ENCODE measurements at places on chromosomes 4 and X.

GRCh38 chrX:66163849-66164411 lies at the start of gene HEPH:
TSS of gene HEPH (plus strand) at chrX:66164247. CDS start at chrX:66170571, 6,324 bp downstream.
- DNase-seq: no peak

GRCh38 chr4:25401066-25401465 lies 24.0 kb downstream of the ANAPC4 start:
- DNase-seq: no peak

- DNase-seq: no peak
Observed at GRCh38 chr4:29081234-29081955, 1638.8 kb upstream of the PCDH7 start.

DNA sequence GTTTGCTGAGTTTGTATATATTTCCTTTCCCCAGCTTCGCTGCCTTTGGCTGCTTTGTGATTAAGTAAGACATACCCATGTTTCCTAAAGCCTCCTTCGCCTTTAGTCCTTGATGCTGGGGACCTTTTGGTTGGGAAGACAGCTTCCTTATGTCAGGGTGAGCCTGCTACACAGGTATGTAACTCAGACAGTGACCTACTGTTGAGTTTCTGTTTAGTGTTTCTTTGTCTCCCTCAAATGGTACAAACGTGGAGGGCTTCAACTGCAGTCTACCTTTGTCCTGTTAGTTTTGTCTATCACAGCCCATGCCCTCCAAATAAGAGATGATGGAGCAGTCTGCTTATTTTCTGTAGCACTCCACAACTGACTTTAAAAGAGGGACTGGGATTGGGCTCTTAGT lies 59.5 kb downstream of the TET2 start:
- DNase-seq: no peak

GRCh38 chr4:96913441-96914080 lies 1073.7 kb downstream of the PDHA2 start:
- DNase-seq: no peak

- DNase-seq: no peak
Observed at GRCh38 chr4:185192059-185192458, 11.7 kb downstream of the CFAP97 start.

DNA sequence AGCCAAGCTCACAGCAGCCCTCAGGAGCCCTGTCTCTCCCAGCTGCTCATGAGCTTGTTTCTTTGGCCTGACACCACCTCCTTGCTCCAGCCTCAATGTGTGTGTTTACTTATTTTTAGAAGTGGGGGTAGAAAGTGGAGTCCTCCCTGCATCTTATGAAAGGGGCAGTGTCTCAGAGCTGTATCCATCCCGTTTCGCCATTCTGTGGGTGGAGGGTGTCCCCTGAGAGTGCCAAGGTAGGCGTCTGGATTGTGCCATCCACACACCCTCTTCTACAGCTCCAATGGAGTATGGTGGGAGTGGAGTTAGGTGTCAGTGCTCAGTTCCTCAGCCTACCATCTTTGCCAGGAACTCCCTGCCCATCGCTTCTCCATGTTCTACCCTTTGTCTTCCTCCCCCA lies 8.3 kb downstream of the SPON2 start:
- no peak for DNase-seq
